ENCODE measurements at places on chromosomes 6 and 20. TPM values are rescaled to one million over a fixed set of nuclear protein-coding genes. Genes with fewer than 3 reads are reported as not detected.
A peak's percentile ranks its signal among the peaks of the same experiment; 100 is the strongest.

CNPY3 gene
- 69.7 TPM for total RNA-seq

CCN2 gene
- not detected for total RNA-seq

RIPOR3 gene
- total RNA-seq, result not detected

DNMT3B gene
- total RNA-seq, result 4.1 TPM

TTLL9 gene
- not detected for total RNA-seq

CDH4 gene
- not detected for total RNA-seq

FUT9 gene
- total RNA-seq, result not detected

PTPRA gene
- 83.9 TPM for total RNA-seq

ZNF133 gene
- total RNA-seq, result 9.4 TPM

WFDC2 gene
- total RNA-seq, result not detected

FABP7 gene
- total RNA-seq, result not detected

MPC1 gene
- 27.1 TPM for total RNA-seq

TPD52L1 gene
- total RNA-seq, result not detected

HUS1B gene
- 1.6 TPM for total RNA-seq

GRCh38 chr6:65182681-65183080 is 524.3 kb downstream of the EYS start:
- no peaks in the 10 kb centered on the region for H3K36me3 ChIP-seq
- no peaks in the 10 kb centered on the region for H3K27me3 ChIP-seq
- no peak overlapping the region for H3K27ac ChIP-seq
- H3K4me1 ChIP-seq, result no peaks in the 10 kb centered on the region
- DNase-seq, result no peak

DNA sequence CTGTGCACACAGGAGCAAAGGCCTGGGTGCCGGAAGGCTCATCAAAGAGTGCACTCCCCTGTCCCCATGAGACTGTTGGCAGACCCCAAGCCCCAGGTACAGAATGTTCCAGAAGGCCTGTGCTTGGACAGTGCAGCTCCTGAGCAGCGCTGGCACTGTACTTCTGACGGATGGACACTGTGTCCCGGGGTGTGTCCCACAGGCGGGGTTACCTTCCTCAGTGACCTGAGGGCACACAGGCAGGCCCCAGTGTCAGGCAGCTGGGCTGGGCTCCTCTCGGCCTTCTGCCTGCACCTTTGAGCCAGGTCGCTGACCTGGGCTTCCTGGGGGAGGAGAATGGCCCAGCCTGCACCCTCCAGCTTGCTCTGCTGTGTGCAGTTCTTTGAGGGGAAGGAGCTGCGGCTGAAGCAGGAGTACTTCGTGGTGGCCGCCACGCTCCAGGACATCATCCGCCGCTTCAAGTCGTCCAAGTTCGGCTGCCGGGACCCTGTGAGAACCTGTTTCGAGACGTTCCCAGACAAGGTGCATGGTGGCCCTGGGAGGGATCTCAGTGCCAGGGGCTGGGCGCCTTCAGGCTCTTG is 30.1 kb downstream of the PYGB start:
- H3K27ac ChIP-seq, result no peak overlapping the region
- no peak overlapping the region for H3K4me3 ChIP-seq
- peaks cover 9% of the 10 kb centered on the region for H3K4me1 ChIP-seq
- no peak for DNase-seq
- peaks cover 4% of the 10 kb centered on the region for H3K36me3 ChIP-seq

DNA sequence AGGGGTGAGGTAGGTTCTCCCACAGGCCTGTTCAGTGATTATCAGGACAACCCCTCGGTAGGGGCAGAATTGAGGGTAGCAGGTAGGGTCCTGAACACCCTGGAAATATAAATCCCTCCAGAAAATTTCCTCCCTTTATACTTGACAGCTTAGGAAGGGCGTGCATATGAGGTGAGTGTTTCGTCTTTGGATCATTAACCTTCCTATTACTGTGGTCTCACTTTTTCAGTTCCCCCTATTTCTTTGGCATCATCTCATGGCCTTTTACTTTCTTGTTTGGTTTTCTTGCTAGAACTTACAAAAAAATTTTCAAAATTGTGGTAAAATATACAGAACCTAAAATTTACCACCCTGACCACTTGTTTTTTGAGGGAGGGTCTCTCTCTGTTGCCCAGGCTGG is 18.7 kb upstream of the EPB41L1 start:
- no peaks in the 10 kb centered on the region for H3K36me3 ChIP-seq
- DNase-seq, result no peak
- H3K4me3 ChIP-seq, result no peak overlapping the region
- no peaks in the 10 kb centered on the region for H3K4me1 ChIP-seq

DNA sequence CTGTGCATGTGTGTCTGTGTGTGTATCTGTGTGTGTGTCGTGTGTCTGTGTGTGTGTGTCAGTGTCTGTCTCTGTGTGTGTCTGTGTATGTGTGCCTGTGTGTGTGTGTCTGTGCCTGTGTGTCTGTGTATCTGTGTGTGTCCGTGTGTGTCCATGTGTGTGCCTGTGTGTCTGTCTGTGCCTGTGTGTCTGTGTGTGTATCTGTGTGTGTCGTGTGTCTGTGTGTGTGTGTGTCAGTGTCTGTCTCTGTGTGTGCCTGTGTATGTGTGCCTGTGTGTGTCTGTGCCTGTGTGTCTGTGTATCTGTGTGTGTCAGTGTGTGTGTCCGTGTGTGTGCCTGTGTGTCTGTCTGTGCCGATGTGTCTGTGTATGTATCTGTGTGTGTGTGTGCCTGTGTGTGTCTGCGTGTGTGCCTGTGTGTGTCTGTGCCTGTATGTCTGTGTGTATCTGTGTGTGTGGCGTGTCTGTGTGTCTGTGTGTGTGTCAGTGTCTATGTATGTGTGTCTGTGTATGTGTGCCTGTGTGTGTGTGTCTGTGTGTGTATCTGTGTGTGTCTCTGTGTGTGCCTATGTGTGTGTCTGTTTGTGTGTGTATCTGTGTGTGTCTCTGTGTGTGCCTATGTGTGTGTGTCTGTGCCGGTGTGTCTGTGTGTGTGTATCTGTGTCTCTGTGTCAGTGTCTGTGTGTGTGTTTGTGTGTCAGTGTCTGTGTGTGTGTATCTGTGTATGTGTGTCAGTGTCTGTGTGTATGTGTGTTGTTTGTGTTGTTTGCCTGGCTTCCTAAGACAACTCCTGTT is 11.6 kb downstream of the SNPH start:
- H3K4me1 ChIP-seq, result peaks cover 9% of the 10 kb centered on the region
- no peaks in the 10 kb centered on the region for H3K36me3 ChIP-seq
- no peak overlapping the region for H3K27ac ChIP-seq
- H3K4me3 ChIP-seq, result no peak overlapping the region

GRCh38 chr20:49270177-49270576 is 7.7 kb downstream of the ZNFX1 start:
- no peak for DNase-seq
- no peak overlapping the region for H3K27ac ChIP-seq
- H3K36me3 ChIP-seq, result peaks cover 79% of the 10 kb centered on the region

DNA sequence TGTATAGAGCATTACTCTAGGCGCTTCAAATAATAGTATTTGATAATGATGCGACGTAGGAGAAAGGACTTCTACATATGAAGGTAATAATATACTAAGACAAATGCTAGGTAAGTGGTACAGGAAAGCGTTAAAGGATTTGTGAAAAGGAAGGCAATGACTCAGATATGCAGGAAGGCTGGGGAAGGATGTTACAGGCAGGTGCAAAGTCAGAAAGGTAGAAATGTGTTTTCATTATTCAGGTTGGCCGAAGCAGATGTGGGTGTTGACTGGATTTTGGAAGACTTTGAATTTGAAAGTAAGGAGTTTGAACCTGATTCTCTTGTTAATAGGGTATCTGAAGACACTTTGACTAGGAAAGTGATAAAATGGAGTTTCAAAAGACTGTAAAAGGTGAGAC is 51.0 kb downstream of the STK4 start:
- DNase-seq, result no peak
- no peak overlapping the region for H3K27ac ChIP-seq
- H3K36me3 ChIP-seq, result peaks cover 65% of the 10 kb centered on the region
- H3K27me3 ChIP-seq, result no peaks in the 10 kb centered on the region

DNA sequence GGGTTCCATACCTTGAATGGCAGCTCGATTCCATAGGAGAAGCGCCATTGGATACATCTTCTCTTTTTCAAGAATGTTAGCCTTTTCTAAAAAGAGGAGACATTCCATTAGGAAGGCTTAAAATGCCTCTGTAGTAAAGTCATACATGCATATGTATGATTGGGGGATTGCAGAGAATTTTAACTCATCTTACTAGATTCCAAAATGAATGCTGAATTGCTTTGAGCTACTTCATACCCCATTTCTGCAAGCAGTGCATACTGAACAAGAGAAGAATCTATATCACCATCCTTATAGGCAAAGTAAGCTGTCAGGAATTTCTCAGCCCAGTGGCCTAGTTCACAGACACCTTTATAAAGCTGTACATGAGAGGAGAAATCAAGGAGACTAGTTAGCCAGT is 80.3 kb downstream of the NDUFAF5 start:
- peaks cover 2% of the 10 kb centered on the region for H3K27me3 ChIP-seq
- H3K27ac ChIP-seq, result no peak overlapping the region
- no peak for DNase-seq
- H3K4me1 ChIP-seq, result no peaks in the 10 kb centered on the region
- no peak overlapping the region for H3K4me3 ChIP-seq

DNA sequence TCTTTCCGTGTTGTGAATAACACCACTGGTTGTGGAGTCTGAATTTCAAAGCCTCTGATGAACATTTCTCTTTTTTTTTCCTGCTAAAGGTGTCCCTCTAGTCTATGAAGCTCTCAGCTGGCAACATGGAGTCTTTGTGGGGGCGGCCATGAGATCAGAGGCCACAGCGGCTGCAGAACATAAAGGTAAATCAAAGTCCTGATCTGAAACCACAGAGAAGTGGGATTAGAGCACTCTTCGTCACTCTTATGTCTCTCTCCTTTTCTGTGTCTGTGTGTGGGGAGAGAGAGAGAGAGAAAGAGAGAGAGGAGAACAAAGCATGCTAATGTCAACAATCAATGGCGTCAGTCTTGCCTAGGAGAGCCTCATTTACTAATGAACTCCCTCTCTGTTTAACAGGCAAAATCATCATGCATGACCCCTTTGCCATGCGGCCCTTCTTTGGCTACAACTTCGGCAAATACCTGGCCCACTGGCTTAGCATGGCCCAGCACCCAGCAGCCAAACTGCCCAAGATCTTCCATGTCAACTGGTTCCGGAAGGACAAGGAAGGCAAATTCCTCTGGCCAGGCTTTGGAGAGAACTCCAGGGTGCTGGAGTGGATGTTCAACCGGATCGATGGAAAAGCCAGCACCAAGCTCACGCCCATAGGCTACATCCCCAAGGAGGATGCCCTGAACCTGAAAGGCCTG is 4.2 kb downstream of the PCK1 start:
- peaks cover 4% of the 10 kb centered on the region for H3K27me3 ChIP-seq
- H3K36me3 ChIP-seq, result no peaks in the 10 kb centered on the region
- H3K4me3 ChIP-seq, result no peak overlapping the region

DNA sequence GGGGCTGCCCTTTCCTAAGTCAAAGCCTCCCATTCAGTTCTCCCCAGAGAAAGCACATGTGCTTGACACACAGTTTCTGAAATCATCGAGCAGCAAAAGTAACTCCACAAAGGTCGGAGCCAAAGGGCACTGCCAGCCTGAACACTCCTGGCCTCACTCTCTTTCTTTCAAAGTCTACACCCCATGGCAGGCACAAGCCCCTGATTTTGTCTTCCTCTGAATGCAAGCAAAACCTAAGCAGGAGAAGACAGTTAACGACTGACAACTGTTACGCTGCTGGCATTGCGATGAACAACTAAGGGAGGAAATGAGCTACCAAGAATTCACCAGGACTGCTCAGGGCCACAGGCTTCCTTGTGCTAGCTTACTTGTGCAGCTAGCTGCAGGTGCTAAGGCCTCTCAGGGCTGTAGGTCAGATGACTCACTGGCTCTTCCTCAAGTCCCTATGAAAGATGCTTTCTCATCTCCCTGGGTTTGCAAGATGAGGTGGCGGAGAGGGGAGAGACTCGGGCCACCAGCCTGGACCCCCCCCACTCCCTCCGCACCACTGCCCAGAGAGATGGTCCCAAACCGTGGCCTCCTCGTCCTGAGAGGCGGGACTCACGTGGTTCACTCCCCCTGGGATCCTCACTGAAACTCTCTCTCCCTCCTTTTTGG is 208.2 kb downstream of the DLL1 start:
- peaks cover 25% of the 10 kb centered on the region for H3K4me1 ChIP-seq
- no peak overlapping the region for H3K4me3 ChIP-seq
- no peaks in the 10 kb centered on the region for H3K36me3 ChIP-seq

DNA sequence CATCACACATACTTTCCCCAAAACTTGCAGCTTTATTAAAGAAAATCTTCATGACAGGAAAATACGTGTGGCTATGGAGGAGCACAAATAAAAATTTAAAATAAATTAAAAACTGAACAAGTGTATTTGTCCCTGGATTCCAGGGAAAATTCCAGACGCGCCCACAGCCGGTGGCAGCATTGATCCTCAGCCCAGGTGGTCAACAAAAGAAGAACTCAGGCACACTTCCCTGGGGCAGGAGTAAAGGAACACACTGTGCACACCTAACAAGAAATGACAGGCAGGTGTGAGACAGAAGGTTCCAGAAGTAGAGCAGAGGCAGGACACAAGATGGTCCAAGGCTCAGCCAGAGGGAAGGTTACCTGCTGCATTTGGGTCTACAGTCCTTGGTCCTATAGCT is 36.3 kb downstream of the FOXA2 start:
- no peak overlapping the region for H3K4me3 ChIP-seq
- no peaks in the 10 kb centered on the region for H3K36me3 ChIP-seq
- DNase-seq, result no peak
- no peaks in the 10 kb centered on the region for H3K4me1 ChIP-seq

GRCh38 chr6:25166955-25167748 is 112.0 kb upstream of the CARMIL1 start:
- peak overlapping the region; percentile 73 for H3K27ac ChIP-seq
- peaks cover 15% of the 10 kb centered on the region for H3K36me3 ChIP-seq
- H3K4me1 ChIP-seq, result peaks cover 64% of the 10 kb centered on the region

DNA sequence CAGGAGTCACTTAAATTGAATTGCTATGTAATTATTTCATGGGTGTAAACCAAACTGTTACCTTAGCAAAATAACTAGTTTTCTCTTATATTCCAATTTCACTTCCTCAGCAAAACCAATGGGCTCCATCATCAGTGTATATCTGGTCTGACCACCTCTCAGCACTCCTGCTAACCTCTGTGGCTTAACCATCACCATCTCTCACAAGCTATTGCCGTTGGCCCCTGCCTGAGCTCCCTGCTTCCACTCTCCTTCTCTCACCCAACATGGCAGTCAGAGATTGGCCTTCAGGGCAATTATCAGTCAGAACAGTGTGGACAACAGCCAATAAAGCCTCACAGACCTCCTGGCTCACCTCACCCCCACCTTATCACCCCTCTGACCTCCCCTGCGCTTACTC is 124.0 kb downstream of the CARMIL1 start:
- peaks cover 10% of the 10 kb centered on the region for H3K36me3 ChIP-seq
- no peaks in the 10 kb centered on the region for H3K27me3 ChIP-seq
- H3K4me1 ChIP-seq, result peaks cover 14% of the 10 kb centered on the region
- no peak for DNase-seq
- no peak overlapping the region for H3K27ac ChIP-seq
- no peak overlapping the region for H3K4me3 ChIP-seq

- no peak within 1 kb of the TSS for H3K4me3 ChIP-seq
- peaks cover 10% of the 10 kb centered on the region for H3K4me1 ChIP-seq
- H3K36me3 ChIP-seq, result no peaks in the 10 kb centered on the region
Measured at GRCh38 chr20:63547725-63548480, at the start of gene SRMS. TSS of gene SRMS (minus strand) at chr20:63547749. CDS start at chr20:63547463, 286 bp downstream.

GRCh38 chr6:5997420-5997987 is 9.2 kb downstream of the NRN1 start:
- peak overlapping the region; percentile 90 for H3K27ac ChIP-seq
- H3K27me3 ChIP-seq, result peaks cover 92% of the 10 kb centered on the region

GRCh38 chr6:56047931-56048540 is 172.6 kb upstream of the BMP5 start:
- H3K4me3 ChIP-seq, result no peak overlapping the region
- no peak for DNase-seq
- no peak overlapping the region for H3K27ac ChIP-seq
- H3K27me3 ChIP-seq, result no peaks in the 10 kb centered on the region
- H3K4me1 ChIP-seq, result no peaks in the 10 kb centered on the region
- H3K36me3 ChIP-seq, result no peaks in the 10 kb centered on the region

Measured in activated CD4-positive, alpha-beta T cell treated with anti-CD3 and anti-CD28 coated beads, Interleukin-2, amount 10 ng/mL, durations not matched to agents 7 days and 5 days (primary cell).